ENCODE measurements at places on chromosomes 11 and 22.

GRCh38 chr22:28223826-28224225 is 304.8 kb upstream of the PITPNB start:
- no peak for DNase-seq

GRCh38 chr11:76382209-76382608 is 1.1 kb downstream of the GVQW3 start:
- no peak for DNase-seq

GRCh38 chr11:48123934-48124755 is 92.5 kb upstream of the OR4B1 start:
- no peak for DNase-seq

DNA sequence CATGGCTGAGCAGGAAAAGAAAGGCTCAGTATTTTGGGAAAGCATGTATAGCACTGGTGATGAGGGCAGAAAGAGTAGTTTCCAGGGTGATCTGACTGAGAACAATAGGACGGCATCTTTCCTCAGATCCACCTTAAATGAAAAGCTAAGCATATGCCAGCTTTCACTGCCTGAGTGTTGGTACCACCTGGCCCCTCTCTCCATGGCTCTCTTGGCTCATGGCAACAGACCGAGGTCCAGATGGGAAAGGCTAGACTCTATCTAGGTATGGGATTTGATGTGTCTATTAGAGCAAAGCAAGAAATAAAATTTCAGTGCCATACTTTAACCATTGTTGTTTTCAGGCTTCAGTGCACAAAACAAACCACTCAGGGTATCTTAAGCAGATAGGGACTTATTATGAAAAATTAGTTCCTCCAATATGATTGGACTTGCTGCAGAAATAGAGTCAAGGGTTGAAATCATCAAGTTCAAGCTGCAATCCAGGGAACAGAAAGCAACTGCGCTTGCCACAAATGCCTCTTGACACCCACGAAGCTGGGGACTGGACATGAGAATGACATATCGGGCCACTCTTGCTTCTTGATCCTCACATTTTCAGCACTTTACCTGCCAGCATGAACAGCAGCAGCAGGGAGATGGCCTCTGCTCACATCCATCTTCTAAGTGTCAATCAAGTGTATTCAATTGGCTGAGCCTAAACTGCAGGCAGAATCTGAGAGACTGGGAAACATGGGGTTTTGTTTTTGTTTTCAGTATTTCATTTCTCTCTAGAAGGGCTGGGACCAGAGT is 64.0 kb upstream of the SNX19 start:
- no peak for DNase-seq

DNA sequence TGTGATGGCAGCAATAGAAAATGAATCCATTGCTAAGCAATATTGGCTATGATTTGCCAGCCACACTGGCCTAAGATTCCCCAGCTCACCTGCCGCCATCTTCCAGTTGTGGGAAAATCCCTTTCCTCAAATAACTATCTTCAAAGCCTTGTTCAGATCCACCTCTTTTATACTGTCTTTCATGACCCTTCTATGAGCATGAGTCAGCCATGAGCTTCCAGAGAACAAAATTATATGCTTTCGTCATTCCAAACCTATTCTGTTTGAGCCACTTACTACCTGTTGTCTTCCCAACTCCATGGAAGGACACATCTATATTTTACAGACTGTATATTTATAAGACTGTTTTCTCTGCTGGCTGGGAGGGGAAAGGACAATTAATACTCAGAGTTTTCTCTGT is 25.0 kb upstream of the PRSS23 start:
- DNase-seq = no peak

- no peak for DNase-seq
Measured at GRCh38 chr11:123181075-123181474, 14.0 kb downstream of the CLMP start.

GRCh38 chr11:27130806-27131205 is 90.2 kb downstream of the BBOX1 start:
- no peak for DNase-seq

DNA sequence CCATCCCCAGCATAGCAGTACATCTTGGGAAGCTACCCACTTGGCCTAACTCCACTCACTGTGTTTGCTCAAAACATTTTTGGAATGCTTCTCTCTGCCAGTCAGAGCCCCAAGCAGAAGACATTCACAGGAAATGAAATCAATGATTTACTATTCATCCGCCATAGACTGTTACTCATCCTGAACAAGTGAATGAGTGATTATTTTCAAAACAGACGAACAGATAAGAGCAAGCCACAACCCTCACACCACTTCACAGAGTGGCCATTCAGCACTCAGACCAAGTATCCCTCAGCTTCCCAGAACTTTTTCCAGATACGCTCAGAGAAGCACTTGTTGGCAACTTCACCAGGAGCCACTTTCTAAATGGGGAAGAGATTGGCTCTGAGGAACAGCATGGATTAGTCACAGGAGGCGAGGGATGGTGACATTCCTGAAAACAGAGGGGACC is 13.0 kb upstream of the UBASH3B start:
- no peak for DNase-seq

- no peak for DNase-seq
Measured at GRCh38 chr11:33704240-33705002, 3.8 kb upstream of the C11orf91 start.

GRCh38 chr11:62402226-62402959 is 16.4 kb upstream of the SCGB1A1 start:
- no peak for DNase-seq

DNA sequence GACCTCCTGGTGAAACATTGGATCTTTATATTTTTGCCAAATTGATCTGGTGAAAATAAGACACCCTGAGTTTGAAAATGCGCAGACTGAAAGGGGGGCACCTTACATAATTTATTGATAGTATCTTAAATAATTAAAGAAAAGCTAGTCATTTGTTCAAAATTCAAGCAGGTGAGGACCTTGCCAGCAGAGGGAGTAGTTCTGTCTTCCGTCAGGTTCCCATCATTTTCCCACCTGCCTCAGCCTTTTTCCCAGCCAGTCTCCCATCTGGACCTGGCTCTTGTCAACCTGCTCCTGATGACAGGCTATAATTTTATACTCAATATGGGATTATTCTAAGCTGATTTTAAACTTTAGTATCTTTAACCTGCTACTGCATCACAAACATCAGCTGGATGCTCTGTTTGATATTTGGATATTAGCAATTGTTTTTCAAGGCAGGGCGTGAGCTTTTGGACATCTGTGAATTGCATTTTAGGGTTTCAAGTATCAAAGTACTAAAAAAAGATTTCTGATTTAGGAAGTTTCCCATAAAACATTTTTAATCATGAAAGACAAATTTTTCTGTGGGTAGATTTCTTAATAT is 132.0 kb downstream of the ELP4 start:
- DNase-seq = peak; percentile 18

GRCh38 chr11:843086-843734 is 558 bp downstream of the TSPAN4 start:
- DNase-seq = no peak

DNA sequence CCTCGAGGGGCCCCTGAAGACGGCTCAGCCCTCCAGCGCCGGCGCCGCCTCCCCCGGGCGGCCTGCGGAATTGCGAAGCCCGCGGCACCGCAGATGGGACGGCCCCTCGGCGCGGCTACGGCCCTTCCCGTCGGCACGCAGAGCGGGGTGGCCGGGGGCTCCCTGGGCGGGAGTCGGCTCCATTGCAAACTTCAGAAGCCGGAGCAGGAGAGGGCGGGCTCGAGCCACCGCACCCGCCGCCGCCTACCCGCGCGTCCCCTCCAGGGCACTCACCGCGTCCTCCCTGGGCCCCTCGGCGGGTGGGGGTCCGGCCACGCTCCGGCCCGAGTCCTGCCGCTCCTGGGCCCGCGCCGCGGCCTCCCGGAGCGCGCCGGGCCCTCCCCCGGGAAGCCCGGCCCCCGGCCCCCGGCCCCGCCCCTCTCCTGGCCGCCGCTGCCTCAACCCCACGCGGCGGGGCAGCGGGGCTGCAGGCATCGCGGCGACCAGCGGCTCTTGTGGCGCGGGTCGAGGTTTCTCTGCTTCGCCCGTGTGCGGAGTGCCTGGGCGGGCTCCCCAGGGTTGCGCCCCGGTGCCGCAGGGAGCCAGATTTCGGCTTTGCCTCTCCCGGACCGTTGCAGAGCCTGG is at the start of gene PACSIN3:
Gene PACSIN3 (minus strand): TSS at position 359 of the 624 bp plus-strand sequence. CDS start 3,707 bp downstream, outside the sequence.
- DNase-seq = no peak

- DNase-seq = no peak
Measured at GRCh38 chr11:106389101-106389500, 311.6 kb downstream of the AASDHPPT start.

GRCh38 chr11:57357856-57358255 is 19.7 kb downstream of the P2RX3 start:
- no peak for DNase-seq

GRCh38 chr11:61757213-61757862 is 4.9 kb downstream of the MYRF start:
- no peak for DNase-seq

GRCh38 chr11:27997344-27997743 is 110.6 kb downstream of the KIF18A start:
- no peak for DNase-seq

DNA sequence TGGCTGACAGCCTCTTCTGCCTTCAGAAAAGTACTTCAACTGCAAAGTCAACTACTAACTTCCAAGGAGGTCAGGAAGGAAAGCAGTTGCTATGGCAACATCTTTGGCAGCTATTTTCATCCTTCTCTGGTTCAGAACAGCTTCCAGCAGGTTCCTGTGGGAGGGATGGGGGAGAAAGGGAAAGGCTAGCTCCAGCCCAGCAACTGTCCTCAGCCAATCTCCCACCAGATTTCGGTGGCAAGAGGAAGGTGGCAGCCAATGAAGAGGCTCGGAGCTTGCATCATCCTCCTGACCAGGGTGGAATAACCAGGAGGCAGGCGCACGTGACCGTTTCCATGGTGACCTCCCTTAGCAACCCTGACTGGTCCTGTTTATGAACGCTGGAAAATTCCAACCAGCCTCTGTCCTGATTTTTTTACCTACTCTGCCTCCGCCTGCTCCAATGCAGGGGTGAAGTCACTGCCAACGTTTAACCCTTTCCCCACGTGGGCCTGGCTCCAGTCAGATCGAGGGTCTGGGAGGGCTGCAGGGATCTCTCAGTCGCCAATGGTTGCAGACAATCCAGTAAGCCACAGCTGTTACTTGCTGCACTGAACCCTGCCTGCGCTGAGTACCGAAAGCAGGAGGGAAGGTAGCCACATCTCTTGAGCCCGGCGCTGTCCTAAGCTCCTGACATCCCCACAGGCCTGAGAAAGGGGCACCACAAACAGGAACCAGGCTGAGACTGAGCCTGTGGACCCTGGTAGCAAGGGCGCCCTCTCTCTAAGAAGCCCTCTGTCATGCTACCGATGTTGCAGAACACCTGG is 11.2 kb upstream of the MALAT1 start:
- peak; percentile 94 for DNase-seq

DNA sequence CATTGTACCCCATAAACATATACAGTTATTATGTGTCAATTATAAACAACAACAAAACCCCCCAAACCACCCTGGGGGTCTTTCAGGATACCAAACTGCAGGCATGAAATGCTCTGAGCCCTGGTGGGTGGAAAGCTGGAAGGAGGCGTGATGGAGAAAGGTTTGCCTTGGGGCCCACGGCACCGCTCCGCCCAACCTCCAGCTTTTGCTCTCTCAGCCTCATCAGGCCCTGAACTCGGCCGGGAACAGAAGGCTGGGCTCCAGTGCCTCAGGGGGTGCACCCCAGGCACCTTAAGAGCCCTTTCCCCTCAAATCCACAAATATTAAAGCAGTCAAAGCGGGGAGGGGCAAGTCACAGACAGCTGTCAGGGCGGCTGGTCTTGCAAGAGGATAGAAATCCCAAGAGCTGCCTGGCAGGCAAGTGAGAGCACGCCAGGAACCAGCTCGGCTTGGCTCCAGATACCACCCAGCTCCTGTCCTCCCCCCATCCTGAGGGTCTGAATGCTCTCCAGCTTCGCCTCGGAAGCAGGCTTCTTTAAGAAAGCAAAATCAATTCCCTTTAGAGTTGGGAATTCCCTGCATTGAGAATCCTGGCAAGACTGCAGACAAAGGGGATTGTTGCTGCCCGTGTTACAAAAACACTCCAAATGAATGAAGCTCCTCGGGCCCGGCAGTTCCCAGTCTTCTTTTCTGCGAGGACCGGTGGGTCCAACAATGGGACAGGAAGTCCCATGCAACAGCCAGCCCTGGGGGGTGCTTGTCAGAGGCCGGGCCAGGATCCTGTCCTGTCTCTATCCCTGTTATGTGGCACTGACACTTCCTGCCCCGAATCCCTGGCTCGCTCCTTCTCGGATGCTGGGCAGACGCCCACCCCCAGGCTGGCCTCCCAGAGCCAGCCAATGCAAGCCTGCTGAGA is 80.8 kb downstream of the NAT10 start:
- no peak for DNase-seq

GRCh38 chr11:129208863-129209262 is 16.7 kb upstream of the ARHGAP32 start:
- DNase-seq = no peak

DNA sequence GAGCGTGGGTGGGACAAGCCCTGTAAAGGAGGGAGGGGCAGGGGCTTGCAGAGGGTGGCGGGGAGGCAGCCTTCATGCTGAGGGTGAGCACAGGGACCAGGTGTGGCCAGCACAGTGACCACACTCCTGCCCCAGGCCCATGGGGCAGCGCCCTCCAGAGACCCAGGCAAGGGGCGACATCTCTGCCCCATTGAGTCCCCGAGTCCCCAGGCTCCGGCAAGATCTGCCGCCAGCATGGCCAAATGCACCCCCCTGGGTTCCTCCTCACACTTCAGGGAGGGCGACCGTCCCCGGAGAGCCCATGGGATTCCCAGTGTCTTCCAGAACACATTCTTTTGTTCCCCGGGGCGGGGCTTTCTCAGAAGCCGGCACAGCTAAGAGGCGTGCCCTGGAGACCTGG is 362.5 kb downstream of the TBC1D22A start:
- no peak for DNase-seq

GRCh38 chr11:131796541-131796940 is 426.1 kb downstream of the NTM start:
- no peak for DNase-seq

DNA sequence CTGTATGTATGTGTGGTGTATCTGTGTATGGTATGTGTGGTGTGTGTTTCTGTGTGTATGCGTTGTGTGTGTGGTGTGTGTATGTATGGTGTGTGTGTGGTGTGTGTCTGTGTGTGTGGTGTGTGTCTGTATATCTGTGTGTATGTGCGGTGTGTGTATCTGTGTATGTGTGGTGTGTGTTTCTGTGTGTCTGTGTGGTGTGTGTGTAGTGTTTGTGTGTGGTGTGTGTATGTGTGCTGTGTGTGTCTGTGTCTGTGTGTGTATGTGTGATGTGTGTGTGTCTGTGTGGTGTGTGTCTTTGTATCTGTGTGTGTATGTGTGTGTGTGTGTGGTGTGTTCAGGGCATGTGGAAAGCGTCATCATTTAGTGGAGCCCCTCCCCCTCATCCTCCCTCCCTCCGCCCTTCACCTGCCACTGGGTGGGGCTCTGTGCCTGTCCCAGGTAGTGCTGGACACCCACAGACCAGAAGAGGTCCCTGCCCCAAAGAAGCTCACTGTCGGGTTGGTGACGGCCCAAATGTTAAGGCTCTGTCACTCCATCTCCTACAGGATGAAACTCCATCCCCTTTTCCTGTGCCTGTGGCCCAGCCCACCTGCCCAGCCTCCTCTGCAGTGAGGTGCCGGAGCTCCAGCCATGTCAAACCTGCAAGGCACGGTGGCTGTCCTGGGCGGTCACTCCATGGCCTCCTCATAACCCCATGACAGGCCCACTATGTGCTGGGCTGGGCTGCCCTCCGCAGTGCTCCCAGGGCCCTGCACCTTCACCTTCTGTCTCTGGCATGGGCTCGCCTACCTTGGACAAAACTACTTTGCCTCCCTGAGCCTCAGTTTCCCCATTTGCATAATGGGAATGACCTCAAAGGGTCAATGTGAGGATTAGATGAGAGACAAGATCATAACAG is 23.4 kb upstream of the SHISAL1 start:
- no peak for DNase-seq
